ENCODE measurements at places on chromosomes 5 and 9.
A peak's percentile ranks its signal among the peaks of the same experiment; 100 is the strongest.

DNA sequence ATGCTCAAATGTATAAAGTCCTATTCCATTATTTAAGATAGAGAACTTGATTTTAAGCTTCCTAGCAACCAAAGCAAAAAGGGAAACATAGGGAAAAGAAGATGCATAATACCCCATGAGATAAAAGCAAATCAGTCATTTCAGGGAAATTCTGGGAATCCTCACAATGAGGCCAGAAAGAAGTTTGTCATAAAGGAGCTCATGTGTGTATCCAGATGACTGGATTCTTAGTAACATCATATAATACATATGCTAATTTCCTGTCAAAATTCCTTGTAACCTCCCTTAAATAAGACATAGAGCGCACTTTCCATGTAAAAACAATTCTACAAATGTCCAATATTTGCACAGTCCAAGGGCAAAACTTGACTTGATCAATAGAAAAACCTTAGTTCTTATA is 411.0 kb upstream of the WWC1 start:
- DNase-seq = no peak

- no peak for DNase-seq
These were observed 351.7 kb downstream of the DIRAS2 start for GRCh38 chr9:90290716-90291485.

DNA sequence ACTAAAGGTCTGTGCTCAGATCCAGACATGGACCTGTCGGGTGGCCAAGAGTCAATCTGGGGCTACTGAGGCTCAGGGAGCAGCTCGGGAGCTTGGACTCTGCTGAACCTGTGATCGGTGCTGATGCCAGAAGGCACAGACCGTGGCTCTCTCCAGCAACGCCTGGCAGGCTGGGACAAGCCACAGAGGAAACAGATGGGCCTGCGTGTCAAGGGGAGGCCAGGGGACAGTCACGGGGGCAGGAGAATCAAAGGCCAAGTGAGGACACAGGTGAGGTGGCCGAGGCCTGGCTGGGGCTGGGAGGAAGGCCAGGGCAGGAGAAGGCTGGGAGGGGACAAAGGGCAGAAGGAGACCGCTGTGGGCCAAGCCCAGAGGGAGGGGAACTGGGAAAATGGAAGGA is 43.4 kb downstream of the EPB41L4B start:
- DNase-seq = no peak

- DNase-seq = no peak
These were observed 638.6 kb downstream of the SEMA5A start for GRCh38 chr5:8907168-8907868.

DNA sequence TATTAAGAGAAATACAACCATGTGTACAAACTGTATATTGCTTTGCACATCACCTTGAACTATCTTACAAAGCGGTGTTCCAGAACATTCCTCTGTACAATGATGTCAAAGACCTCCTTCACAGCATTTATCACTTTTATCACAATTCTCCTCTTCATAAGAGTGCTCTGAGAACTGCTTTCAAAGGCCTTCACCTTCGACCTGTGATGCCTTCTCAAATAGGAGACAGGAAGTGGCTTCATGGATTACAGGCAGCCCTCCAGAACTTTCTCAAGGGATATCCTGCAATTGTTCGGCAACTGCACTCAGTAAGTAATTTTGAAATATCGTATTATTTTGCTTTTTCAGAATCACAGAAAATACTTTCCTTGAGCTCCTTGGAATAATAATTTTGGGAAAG is 68.0 kb upstream of the IL7R start:
- DNase-seq = no peak

- DNase-seq = no peak
These were observed 473.5 kb downstream of the ACTL7B start for GRCh38 chr9:108382310-108382709.

DNA sequence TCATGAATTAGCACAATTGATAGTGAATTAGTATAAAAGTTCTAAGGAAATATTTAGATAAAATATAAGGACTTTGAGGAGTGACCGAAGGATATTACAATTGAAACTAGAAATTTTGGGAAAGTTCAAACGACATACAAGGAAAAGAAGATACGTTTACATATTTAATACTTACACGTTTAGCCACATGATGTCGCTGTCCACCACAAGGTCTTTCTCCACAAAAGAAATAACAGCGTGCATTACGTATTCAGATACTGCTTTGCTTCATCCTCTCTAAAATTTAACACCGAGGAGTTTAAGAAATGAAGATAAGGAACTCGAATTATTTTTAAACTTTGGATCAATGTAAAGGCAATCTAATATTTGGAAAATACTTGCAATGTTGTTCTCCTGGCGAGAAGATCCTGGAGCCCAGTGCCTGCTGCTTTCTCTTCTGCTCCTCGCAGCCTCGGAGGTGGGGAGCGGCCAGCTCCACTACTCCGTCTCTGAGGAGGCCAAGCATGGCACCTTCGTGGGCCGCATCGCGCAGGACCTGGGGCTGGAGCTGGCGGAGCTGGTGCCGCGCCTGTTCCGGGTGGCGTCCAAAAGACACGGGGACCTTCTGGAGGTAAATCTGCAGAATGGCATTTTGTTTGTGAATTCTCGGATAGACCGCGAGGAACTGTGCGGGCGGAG is at the start of gene PCDHA3:
Gene PCDHA3 (plus strand): TSS at position 242 of the 678 bp plus-strand sequence.
- DNase-seq = peak; percentile 70

DNA sequence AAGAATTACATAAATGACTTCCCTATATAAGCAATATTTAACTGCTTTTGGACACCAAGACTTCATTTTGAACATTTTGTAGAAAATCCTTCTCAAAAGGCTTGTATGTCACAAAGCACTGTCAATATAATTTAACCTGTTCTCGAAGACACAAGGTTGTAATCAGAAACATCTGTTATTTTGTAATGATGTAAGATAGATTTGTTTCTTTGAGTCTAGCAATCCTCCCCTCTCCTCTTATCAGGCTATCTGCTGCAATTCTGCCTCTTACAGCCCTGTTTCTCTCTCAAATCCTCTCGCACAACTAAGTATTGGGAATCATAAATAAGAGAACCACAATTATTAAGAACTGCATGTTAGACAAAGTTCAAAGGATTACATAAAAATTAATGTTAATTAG is 18.6 kb upstream of the TARS1 start:
- DNase-seq = no peak

- no peak for DNase-seq
These were observed 2.2 kb downstream of the PCDH1 start for GRCh38 chr5:141875795-141876627.

GRCh38 chr5:135398855-135399793 is at the start of gene MACROH2A1:
MACROH2A1 (minus strand) TSS chr5:135399231; CDS start chr5:135389093, 10,138 bp downstream.
- peak; percentile 82 for DNase-seq

DNA sequence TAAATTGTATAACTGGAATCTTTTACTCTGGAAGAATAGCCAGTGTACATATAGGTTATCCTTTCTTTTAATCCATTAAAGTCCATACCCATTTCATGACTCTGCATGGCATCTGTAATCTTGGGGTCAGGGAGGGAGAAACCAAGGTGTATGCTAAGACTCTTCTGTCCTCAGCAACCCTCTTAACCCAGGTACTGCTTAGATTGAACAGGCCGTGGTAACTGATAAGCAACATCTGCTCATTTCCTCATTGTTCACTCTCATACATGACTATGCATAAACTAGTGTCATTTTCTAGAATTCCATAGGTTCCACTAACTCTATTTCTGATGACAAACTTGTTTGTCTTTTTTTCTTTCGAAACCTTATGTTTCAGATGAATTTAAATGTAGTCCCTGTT is 69.3 kb upstream of the IFNE start:
- no peak for DNase-seq

- no peak for DNase-seq
These were observed 1079.4 kb upstream of the COX7C start for GRCh38 chr5:85538362-85538761.
